Nephron progenitor cell (in vitro differentiated cells): ENCODE measurements at places on chromosomes 1 and 21.

DNA sequence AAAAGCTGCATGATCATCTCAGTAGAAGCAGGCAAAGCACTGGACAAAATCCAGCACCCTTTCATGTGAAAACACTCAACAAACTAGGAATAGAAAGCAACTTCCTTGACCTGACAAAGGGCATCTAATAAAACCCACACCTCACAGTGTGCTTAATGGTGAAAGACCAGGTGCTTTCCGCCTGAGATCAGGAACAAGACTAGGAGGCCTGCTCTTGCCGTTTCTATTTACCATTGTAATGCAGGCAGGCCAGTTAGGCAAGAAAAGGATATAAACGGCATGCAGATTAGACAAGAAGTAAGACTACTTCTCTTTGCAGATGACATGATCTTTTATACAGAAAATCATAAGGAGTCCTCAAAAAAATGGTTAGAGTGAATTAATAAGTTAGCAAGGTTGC is 37.2 kb downstream of the SLC37A1 start:
- DNase-seq: no peak

DNA sequence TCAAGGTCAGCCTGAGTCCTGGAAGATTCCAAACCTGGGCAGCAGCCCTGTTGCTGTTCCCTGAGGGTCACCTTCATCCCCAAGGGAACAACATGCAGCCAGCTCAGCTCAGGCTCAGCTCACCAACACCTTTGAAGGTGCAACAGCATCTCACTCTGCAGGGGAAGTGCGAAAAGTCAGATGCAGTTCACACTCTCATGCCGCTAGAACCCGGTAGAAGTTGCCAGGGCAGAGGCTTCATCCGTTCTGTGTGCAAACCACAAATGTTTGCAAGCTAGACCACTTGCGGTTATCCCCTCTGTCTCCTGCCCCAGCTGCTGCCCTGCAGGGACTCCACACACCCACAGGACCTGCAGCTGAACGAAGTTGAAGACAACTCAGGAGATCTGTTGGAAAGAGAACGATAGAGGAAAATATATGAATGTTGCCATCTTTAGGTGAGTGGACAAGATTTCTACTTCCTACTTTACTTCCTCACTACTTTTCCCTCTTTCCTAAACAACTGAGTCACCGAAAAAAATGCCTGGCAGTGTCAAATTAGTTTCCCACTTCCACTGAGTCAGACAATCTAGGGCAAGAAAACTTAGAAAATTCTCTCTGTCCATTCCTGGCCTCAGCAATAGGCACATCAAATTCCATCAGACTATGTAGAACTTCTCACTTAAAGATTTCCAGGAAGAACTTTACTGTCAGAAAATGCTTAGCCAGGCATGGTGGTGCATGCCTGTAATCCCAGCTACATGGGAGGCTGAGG is 1.8 kb upstream of the FCRL6 start:
- no peak for DNase-seq

DNA sequence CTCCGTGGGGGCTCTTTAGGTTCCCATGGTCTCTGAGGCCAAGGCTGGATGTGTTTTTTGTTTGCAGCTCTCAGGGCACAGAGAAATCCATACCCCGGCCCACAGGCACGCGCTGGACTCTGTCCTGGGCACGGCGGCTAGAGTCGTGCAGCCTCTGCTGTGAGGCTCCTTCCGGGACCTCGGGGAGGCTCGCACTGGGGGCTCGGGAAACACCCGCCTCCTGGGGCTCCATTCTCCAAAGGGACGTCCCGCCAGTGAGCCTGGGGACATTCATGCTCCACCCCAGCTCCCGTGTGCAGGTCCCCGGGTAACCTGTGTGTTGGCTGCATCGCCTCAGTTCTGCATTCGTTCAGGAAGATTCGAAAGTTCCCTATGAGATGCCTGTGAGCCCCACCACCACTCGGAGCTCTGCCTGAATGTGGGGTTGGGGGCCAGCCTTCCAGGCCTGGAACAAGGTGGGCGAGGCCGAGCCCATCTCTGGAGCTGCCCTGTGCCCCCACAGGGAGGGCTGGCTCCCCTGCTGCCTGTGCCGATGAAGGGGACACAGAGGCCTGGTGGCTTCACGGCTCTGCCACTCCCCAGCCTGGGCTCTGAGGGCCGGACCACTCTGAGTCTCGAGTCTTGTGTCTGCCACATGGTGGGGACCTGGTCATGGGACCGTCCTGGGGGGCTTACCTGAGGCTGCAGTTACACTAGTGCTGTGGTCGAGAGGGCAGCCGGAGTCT is 182.0 kb upstream of the ARHGEF16 start:
- DNase-seq: no peak

GRCh38 chr1:197130677-197131304 is 15.7 kb downstream of the ASPM start:
- DNase-seq: no peak
